Activated T-cell treated with anti-CD3 and anti-CD28 coated beads, Interleukin-2, amount 50 U/mL, for 1 hour (primary cell): ENCODE measurements at places on chromosomes 2 and 18.

- DNase-seq: no peak
Measured at GRCh38 chr2:117931978-117932377, 81.9 kb downstream of the CCDC93 start.

GRCh38 chr2:26720322-26721114 is 28.0 kb downstream of the KCNK3 start:
- DNase-seq: no peak

DNA sequence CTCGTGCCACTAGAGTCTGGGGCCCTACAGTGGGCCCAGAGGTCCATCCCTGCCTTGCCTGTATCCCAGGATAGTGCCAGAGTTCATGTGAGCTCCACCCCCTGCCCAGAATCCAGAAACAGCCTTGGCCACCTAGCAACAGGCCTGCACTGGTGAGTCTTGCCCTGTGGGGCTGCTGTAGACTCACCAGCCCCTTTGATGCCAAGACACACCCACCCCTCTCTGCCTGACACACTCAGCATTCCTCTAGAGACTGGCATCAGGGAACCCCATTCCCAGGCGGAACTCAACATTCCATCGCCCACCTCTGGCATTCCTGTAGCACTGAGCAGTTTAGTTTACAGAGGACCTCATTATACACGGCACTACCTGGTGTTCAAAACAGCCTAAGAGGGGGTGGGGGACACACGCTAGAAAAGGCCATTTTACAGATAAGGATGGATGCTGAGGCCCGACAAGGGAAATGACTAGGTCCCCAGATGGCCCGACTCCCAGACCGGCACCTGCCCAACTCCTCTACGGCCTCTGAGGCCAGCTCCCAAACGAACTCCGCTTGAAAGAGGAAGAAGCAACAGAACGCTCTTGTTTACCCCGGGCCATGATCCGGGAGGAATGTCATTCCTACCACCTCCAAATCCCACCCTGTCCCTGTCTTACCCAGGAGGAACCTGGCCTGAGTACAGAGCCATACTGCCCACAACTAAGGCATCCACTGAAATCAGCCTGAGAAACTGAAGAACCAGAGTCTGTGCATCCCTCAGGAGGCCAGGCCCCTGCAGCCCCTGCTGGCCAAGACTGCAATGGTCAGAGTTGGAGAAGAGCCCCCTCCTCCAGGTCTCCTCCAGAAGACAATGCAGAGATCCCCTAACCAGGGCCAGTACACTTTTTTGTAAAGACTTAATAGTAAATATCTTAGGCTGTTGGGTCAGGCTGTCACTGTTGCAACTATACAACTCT is 180.2 kb downstream of the TNS1 start:
- no peak for DNase-seq

- no peak for DNase-seq
Measured at GRCh38 chr18:62979176-62979575, 263.8 kb downstream of the PHLPP1 start.

DNA sequence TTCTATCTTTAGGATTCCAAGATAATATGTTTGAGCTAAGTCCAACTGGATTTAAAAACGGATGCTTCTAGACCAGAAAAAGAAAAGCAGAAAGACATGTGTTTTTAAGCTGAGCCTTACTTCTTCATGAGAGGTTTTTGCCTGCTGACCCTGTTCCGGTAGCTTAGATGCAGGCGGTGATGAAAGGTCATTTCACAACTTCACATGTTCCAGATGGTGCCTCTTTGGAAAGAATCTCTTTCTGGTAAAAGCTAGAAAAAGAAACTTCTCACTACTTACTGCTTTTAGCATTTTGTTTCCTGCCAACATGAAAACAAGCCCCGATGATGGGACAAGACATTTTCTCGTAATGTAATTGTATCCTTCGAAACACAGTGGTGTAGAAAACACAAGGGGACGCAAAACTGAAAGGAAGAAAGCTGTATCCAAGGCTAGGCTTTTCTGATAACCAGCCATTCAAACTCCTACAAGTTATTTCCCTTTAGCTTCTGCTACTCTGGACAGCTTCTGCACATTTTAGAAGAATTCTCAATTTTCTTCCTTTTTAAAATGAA is 407.3 kb upstream of the LYPD1 start:
- DNase-seq: no peak

GRCh38 chr2:225842939-225843338 is 443.4 kb downstream of the NYAP2 start:
- no peak for DNase-seq

DNA sequence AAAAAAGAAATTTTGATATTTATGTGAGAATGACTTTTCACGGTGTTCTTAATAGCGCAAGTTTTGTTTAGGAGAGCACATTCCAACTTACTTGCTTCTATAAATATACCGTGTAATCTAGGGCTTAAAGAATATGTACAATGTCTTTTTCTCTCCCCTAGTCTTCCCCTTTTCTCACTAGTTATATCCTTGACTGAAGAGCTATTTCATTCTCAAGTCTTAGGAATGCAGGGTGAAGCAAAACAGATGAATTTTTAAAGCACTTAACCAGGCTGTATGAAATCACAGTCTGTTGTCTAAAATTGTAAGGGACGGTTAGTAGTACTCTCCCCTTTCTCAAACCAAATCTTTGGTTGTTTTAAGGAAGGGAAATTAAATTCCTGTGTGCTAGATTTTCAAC is 29.6 kb upstream of the SLC30A6 start:
- DNase-seq: no peak

DNA sequence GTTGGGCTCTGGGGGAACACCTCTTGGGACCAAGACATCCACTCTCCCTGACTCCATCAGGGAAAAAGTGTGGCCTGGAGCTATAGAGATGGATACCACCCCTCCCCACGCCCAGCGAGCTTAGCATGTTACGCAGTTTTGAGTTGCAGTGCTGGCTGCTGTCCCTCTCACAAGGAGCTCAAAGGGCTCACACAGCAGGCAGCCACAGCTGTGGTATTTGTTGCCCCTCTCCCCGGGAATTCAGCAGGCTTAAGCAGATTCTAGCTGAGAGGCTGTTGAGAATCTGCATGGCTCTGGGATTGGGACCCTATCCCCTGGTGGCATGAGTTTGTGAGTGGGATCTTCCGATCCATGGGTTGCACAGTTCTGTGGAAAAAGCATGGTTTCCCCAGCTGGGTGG is 673.1 kb upstream of the FSHR start:
- DNase-seq: no peak

GRCh38 chr2:7237466-7237865 is 320.3 kb downstream of the RNF144A start:
- no peak for DNase-seq

GRCh38 chr18:49961271-49961670 is 147.9 kb upstream of the ACAA2 start:
- DNase-seq: no peak

DNA sequence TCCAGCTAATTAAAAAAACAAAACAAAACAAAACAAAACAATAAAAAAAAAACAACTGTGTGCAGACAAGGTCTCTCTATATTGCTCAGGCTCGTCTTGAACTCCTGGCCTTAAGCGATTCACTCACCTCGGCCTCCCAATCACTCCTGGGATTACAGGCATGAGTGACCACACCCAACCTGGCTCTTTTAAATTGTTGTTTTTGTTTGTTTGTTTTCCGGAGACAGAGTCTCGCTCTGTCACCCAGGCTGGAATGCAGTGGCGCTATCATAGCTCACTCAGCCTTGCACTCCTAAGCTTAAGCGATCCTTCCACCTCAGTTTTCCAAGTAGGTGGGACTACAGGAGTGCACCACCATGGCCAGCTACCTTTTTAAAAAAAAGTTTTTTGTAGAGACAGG is 201.6 kb downstream of the EN1 start:
- no peak for DNase-seq

- no peak for DNase-seq
Measured at GRCh38 chr2:105969552-105969951, 224.5 kb downstream of the UXS1 start.

- DNase-seq: no peak
Measured at GRCh38 chr2:231394211-231395141, 1.0 kb upstream of the B3GNT7 start.

GRCh38 chr2:15223887-15224286 is 337.2 kb downstream of the NBAS start:
- DNase-seq: no peak

- no peak for DNase-seq
Measured at GRCh38 chr18:11761553-11761952, 72.5 kb downstream of the GNAL start.

- no peak for DNase-seq
Measured at GRCh38 chr2:9879455-9880194, 36.4 kb downstream of the TAF1B start.

- DNase-seq: no peak
Measured at GRCh38 chr18:43720041-43720440, 442.8 kb upstream of the SYT4 start.

- DNase-seq: no peak
Measured at GRCh38 chr2:234787114-234787513, 164.7 kb upstream of the SH3BP4 start.

DNA sequence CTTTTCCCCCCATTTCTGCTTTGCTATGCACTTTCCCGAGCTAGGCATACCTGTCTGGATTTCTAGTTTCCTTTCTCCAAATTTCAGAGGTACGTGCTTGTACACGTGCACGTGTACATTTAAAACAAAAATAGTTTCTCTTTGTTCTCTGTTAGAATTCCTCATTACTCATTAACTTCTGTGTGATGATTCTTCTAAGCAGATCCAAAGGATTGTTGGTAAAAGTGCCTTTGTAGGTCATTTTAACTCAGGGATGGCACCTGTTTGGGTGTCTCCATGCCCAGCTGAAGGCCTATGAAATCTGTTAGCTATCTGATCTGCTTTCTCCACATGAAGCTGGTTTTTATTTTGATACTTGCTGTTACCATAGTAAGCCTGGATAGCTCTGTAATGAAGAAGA is 264.3 kb downstream of the LPIN1 start:
- no peak for DNase-seq

DNA sequence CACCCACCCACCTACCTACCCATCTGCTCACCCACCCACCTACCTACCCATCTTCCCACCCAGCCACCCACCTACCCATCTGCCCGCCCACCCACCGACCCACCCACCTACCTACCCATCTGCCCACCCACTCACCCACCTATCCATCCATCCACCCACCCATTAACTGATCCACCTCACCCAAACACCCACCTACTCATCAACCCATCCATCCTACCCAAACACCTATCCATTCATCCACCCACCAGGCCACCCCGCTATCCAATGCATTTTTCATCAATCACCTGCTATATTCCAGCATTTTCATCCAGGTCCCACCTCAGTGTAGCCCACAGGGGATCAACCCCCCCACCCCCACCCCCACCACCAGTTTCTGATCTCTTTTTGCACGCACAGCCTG is 121.8 kb downstream of the GLI2 start:
- no peak for DNase-seq

DNA sequence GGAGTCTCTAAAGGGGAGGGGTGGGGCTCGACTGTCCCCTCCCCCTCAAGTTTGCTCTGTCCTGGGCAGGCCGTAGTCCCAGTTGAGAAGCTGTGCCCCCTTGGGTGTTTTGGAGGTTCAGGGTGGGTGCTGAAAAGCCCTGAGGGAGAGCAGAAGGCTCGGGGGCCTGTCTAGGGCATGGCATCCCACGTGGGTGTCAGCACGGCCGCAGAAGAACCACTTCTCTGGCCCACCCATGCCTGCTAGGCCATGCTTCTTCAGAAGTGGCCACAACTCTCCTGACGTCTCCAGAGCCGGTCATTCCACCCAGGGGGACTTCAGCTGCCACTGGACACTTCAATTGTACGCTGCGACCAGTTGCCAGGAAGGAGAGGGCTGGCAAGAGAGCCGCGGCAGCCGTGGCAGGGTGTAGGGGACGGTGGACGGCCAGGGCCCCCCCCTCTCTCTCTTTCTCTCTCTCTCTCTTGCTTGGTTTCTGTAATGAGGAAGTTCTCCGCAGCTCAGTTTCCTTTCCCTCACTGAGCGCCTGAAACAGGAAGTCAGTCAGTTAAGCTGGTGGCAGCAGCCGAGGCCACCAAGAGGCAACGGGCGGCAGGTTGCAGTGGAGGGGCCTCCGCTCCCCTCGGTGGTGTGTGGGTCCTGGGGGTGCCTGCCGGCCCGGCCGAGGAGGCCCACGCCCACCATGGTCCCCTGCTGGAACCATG is at the start of gene INPP5D:
TSS of gene INPP5D (plus strand) at position 546 of the 704 bp plus-strand sequence. CDS start at position 683, 137 bp downstream.
- DNase-seq: peak; percentile 71

- no peak for DNase-seq
Measured at GRCh38 chr18:5951515-5952091, 56.3 kb upstream of the TMEM200C start.

DNA sequence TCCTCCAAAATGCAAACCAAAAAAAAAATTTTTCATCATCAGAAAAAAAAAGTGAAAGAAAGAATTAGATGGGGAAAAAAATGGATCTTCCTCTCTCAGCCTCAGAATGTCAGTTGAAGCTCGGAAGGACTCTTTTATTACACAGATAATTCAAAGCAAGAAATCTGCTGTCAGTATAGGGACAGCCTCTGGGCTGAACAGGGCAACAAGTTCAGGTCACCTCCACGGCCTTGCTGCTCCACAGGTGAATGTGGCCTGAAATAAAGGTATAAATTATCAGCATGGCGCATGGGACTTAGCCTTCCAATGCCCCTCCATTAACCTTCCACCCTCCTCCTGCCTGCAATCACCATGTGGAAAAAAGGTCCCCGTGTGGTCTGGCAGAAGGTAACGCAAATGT is 316.8 kb upstream of the POU3F3 start:
- DNase-seq: no peak

GRCh38 chr2:46829231-46829995 is 86.2 kb downstream of the MCFD2 start:
- no peak for DNase-seq

GRCh38 chr2:56053679-56054078 is 130.1 kb upstream of the EFEMP1 start:
- DNase-seq: no peak

DNA sequence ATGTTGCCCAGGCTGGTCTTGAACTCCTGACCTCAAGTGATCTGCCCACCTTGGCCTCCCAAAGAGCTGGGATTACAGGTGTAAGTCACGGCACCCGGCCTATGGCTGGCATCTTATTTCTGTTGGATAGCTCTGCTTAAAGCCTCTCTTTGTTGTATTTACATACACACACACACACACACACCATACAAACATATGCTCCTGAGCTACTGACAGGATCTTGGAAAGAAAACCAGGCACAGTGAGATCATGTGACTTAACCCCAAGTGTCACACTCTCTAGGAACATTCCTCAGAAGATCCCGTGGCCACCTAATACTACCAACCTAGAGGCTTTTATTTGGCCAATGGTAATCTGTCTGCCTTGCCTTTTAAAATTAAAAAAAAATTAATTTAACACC is 85.1 kb upstream of the HAAO start:
- DNase-seq: no peak
